HT-29 (cell line): ENCODE measurements at places on chromosomes 7 and 10.

- DNase-seq = no peak
Measured at GRCh38 chr7:15848362-15848761, 161.9 kb upstream of the MEOX2 start.

DNA sequence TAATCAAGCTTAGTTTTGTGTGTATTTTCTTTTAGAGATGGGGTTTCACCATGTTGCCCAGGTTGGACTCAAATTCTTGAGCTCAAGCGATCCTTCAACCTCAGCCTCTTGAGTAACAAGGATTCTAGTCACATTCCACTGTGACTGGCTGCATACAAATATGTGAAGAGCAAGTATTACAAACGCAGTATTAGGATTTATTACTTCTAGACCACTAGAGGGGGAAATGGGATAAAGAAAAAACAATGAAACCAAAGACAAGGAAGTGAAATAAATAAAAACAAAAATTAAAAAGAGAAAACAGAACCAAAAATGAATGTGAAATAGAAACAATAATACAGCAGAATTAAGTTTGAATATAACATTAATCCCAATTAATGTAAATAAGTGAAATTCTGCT lies 308.7 kb downstream of the ANKRD30A start:
- DNase-seq = no peak

DNA sequence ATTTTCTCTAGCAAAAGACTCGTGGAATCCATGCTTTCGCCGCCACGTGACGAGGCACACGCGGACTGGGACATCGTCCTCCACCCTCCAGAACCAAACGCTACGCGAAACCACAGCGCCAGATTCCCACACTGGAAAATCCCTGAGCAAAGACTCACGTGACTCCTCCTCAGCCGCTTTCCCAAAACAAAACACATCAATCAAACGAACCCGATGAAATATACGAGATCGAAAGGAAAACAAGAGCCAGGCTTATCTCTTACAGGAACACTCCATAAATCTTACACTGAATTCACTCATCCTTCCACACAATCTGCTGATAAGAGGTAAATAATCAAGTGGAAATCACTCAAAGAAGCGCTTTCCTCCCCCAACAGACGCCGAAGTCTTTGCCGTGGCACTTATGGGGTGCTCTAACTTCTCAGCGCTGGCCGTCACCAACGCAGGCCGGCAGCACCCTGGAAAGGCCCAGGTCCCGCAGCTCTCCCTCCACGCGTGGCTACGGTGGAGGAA lies 23.8 kb downstream of the DIP2C start:
- DNase-seq = no peak

DNA sequence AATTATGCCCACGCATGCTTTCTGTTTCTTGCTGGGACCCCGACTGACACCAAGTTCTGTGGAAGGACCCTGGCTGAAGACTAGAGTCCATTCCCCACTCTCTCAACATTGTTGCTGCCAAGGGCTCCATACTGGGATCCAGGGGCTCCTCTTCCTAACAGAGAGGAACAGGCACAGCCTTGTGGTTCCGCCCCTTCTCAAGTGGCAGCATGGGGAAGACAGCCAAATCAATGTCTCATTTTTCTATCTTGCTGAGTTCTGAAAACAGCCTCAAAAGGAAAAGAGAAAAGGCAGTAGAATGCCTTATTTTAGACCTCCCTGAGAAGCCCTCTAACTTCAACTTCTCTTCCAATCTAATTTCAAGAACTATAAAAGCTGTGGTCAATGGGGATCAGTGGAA lies 23.7 kb upstream of the LAMB1 start:
- no peak for DNase-seq

DNA sequence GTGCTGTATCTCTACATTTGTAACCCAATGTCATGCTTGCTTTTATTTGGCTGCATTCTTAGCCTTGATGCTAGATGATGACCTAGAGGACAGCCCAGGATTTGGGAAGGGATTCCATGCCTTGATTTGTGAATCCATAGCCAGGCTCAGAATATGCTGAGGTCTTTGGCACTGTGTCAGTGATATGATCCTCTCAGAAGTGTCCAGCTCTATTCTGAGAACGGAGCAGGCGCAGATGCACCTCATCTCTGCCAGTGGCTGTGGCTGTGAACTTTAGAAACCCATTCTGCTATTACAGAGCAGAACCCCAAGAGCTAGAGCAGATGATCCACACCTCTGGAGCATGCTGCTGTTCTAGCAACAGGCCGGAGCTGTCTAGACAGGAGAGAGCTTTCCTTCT lies 212.8 kb downstream of the TRIL start:
- DNase-seq = no peak

GRCh38 chr10:30587522-30588031 lies 42.0 kb downstream of the LYZL2 start:
- DNase-seq = no peak

DNA sequence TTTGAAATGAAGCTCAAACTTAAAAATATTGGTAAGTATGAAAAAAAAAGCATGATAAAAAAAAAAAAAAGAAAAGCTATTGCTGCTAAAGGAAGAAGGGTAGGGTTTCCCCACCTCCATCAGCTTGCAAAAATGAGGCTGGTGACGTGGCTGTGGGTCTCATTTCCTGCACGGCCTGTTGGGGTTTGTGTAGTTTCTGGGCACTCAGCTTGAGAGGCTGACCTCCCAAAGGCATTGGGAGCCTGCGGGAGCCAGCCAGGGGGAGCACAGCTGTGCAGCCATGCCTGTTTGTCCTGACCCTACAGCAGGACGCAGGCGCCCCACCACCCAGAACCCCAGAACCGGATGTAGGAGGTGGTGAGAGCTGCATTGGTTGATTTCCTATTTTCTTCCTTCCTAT lies 48.8 kb upstream of the CARD11 start:
- DNase-seq = no peak

- no peak for DNase-seq
Measured at GRCh38 chr10:11280187-11280932, 262.7 kb downstream of the CELF2 start.

GRCh38 chr7:84025332-84025927 lies 169.2 kb downstream of the SEMA3A start:
- DNase-seq = peak; percentile 61

DNA sequence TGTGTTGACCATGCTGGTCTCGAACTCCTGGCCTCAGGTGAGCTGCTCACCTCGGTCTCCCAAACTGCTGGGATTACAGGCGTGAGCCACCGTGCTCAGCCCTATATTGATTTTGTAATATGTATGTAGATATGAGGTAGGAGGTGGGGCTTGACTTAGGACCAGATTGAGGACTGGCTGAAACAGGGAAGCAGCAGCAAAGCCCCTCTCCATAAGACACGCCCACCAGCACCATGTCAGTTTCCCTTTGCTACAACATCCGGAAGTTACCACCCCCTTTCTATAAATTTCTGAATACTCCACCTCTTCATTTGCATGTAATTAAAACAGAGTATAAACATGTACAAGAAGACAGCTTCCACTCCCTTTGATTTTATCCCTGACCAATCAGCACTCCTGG lies 47.9 kb upstream of the MYL10 start:
- no peak for DNase-seq

DNA sequence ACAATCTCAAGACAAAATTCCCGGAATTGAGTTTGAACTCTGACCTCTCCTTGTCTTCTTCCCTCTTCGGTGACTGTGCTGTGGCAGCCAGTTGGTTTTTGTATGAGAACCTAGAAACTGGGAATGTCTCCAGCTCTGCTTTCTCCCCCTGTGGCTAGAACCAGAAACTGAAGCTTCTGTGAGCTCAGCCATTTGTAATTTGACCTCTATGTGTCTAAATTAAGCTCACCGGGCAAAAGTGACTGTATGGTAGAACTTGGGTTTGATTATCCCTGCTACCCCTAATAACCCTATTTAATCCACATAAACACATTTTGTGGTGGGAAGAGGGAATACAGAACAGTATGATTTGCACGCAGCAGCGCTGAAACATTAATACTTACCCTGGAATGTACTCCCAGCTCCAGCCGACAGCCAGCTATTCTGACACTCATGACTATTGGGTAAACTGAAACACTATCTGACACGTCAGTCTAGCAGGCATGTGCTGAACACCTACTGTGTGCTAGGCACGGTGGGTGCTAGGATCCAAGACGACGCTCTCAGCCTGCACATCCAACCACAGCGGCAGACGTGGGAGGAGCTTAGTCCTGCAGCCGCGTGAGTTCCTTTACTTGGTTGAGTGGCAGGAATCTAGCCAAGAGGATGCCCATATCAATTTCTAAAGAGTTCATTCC lies 324.8 kb downstream of the SFMBT2 start:
- DNase-seq = no peak

- no peak for DNase-seq
Measured at GRCh38 chr7:39288303-39288702, 277.9 kb upstream of the YAE1 start.

- DNase-seq = no peak
Measured at GRCh38 chr10:91479583-91479982, 69.4 kb downstream of the HECTD2 start.
